ENCODE measurements at places on chromosomes 11 and 22.

GRCh38 chr11:61139387-61139786 lies 21.8 kb downstream of the VPS37C start:
- DNase-seq = no peak

GRCh38 chr11:14414470-14415461 lies 55.8 kb upstream of the RRAS2 start:
- peak; percentile 48 for DNase-seq

- peak; percentile 82 for DNase-seq
Measured at GRCh38 chr11:14891143-14892035, 642 bp downstream of the CYP2R1 start.

- DNase-seq = no peak
Measured at GRCh38 chr11:76850130-76850529, 10.6 kb upstream of the ACER3 start.

DNA sequence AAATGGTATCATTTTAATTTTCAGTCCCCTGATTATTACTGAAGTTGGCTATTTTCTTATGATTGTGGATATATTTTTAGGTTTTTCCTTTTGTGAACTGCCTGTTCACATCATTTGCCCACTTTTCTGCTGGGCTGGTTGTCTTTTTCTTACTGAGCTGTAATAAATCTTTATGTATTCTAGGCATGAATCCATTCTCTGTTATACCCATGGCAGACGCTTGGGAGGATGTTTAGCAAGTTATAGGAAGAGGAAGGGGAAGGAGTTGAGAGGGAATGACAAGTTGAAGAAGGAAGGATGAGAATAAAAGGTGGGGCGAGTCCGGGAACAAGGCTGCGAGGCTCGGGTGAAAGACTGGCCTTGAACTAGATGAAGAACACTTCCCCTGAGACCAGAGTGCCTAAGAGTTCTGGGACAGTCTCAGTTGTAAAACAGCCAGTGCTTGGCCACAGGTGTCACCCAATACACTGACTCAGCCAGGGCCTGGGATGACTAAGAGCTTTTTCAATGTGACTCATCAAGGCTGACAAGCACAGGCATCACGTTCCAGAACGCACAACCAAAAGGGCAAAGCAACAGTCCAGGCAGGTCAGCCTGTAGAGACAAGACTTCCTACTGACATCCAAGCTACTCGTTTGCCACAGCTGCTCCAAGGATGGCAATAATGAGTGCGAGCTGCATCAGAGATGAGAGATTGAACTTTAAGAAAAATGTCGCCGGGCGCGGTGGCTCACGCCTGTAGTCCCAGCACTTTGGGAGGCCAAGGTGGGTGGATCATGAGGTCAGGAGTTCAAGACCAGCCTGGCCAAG lies 35.2 kb downstream of the LRFN4 start:
- peak; percentile 90 for DNase-seq

- peak; percentile 65 for DNase-seq
Measured at GRCh38 chr22:50276143-50276542, 6.0 kb upstream of the MAPK11 start.

- no peak for DNase-seq
Measured at GRCh38 chr11:126404367-126404766, 48.9 kb downstream of the ST3GAL4 start.

GRCh38 chr11:64914123-64914522 lies 2.9 kb downstream of the ATG2A start:
- DNase-seq = no peak

- peak; percentile 22 for DNase-seq
Measured at GRCh38 chr22:29310065-29310862, 3.8 kb downstream of the GAS2L1 start.

DNA sequence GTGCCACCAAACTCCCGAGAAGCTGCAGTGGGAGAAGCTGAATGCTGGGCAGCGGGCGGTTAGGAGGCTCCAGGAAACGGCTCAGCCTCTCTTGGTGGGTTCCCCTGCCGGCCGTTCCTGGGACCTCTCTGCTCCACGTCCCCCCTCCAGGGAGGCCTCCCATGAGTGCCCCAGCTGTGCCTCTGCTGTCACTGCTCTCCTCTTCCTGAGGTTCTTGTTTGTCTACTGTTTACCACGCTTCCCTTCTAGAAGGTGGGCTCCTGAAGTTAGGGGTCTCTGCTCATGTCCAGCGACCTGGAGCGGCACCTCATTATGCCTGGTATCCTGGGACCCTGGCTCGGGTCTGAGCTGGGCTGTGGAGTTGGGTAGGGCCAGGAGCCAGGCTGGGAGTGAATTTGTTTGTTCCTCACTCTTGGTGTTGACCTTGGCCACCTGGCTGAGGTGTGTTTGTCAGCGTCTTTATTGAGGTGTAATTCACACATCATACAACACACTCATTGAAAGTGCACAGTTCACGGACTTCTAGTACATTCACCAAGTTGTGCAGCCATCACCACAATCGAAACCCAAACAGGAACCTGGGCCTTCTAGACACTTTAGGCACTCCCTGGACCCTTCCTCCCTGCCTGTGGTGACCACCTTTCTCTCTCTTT lies 37.8 kb upstream of the GRAMD4 start:
- no peak for DNase-seq

- no peak for DNase-seq
Measured at GRCh38 chr11:117908959-117909610, 20.1 kb downstream of the TMPRSS13 start.

DNA sequence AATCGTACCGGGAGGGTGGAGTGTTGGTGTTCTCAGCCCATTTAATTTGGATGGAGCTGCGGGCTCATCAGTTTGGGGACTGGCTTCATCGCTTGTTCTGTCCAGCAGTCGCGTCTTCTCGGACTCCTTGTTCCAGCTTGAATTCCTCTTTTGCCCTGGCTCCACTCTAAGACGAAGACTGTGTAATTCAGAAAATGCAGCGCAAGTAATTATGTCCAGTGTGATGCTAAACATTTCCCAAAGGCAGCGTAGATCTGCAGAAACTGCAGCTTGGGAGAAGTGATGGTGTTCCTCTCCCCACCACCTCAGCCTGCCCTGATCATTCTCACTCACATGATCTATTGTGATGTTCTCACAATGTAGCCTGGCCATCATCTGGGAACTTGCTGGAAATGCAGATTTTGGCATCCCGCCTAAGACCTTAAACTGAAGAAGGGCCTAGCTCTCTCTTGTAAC lies 666 bp downstream of the SLC25A18 start:
- DNase-seq = no peak

- no peak for DNase-seq
Measured at GRCh38 chr11:34570584-34570983, 50.3 kb upstream of the EHF start.

DNA sequence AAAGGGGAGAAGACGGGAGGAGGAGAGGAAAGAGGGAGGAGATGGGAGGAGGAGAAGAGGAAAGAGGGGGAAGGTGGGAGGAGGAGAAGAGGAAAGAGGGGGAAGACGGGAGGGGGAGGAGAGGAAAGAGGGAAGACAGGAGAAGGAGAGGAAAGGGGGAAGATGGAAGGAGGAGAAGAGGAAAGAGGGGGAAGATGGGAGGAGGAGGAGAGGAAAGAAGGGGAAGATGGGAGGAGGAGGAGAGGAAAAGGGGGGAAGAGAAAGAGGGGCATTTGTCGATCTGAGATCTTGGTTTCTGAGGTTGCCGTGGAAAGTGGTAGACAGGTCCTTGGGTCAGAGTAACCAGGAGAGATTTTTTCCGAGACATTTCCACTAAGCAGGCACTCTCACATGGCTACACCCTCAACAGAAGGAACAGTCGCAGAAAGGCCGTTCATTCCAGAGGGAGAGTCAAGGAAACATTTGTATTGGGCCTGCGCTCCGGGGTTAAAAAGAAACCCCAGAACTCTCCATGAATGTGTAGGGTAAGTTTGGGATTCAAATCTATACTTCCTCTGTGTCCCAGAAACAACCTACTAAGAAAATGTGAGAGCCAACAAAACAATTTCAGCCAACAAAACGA lies 39.8 kb upstream of the CARS1 start:
- DNase-seq = no peak

DNA sequence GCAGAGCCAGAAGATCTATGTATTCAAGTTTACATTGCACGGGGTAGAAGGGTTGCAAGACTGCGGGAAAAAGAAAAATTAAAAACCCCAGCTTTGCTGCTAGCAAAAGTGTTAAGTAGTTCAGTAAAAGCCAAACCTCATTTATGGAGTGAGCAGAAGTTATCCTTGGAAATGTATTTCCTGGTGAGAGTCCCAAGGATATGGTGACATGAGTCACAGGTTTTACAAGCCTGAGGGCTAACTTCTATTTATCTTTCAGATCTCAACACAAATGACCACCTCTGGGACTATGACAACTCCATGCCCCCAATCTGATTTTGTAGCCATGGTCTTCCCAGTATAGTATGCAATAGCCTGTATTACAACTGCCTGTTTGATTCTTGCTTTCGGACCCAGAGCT lies 26.1 kb downstream of the ABTB2 start:
- no peak for DNase-seq

DNA sequence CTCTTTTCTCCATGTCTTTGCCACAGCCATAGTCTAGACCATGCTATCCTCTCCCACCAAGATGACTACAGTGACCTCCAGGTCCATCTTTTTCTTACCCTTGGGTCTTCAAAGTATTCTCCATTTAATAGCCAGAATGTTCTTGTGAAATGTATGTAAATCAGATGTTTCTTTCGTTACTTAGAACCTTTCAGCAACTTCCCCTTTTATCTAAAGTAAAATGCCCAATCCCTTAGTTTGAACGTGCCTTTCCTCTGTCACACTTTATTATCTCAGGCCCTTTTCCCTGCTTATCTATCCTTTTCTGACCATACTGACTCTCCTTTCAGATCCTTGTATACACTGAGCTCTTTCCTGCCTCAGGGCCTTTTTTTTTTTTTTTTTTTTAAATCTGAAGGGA lies 17.9 kb downstream of the RBM4B start:
- DNase-seq = no peak

DNA sequence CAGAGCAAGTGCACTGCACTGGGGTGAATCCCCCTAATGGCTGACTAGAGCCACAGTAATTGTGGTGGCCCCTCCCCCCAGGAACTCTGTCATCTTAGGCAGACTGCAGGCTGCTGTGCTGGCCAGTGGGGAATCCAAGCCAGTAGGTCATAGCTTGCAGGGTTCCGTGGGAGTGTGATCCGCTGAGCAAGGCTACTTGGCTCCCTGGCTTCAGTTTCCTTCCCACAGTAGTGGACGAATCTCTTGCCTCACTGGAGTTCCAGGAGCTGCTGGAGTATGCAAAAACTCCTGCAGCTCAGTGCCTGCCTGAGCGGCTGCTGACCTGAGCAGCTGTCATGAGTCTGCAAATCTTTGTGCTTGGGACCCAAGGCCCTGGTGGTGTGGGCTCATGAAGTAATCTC lies 13.2 kb downstream of the OOSP3 start:
- DNase-seq = no peak

DNA sequence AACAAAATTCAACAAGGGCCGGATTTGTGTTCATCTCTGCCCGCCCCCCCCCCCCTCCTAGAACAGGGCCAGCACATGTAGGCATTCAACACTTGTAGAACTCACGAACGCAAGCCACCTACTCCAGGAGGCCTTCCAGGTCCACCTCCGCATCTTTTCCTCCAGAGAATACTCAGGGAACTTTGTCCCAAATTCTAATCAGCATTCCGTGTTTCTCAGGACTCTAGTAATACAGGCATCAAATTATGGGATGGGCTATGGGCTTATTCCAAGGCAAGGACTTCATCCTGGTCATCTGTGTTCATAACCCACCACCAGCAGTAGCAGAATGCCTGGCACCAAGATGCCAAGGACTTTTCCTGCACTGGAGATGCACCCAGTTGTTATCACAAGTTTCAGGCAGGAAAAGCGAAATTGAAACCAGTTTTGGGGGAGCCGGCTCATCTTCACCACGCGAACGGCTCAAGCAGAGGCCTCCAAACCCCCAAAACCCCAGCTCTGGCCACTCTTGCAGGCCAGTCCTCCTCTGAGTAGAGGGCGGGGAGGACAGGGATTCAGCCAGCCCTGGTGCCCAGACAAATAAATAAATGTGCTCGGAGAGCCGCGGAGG lies 462 bp downstream of the UBE2L6 start:
- DNase-seq = peak; percentile 32

DNA sequence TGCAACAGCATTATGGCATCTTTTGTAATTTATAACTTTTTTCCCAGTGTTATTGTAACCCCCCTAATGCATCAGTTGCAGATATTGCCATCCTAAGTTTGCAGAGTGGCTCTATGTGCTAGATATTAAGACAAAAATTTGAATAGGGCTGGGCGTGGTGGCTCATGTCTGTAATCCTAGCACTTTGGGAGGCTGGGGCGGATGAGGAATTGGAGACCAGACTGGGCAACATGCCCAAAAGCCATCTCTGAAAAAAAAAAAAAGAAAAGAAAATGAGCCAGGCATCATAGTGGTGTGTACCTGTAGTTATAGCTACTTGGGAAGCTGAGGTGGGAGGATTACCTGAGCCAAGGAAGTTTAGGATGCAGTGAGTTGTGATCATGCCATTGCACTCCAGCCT lies 50.1 kb upstream of the MUC15 start:
- no peak for DNase-seq

GRCh38 chr11:73565804-73566203 lies 32.1 kb downstream of the FAM168A start:
- no peak for DNase-seq

DNA sequence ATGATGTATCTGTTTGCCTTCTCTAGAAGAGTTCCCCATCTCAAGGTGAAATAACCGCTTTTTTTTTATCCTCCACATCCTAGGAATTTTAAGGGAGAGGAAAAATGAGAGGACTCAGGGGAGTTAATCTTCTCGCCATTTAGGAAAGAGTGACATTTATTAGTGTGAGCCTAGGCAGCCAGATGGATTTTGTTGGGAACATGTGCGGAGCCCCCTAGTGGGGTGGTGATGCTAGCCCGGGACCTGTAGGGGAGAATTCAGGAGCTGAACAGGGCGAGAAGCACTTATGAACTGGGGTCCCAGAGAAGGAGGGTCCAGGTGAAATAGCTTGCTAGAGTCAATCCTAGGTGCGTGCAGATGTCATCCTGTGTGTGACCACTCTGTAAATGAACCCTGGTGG lies 10.7 kb downstream of the IL17RA start:
- no peak for DNase-seq

DNA sequence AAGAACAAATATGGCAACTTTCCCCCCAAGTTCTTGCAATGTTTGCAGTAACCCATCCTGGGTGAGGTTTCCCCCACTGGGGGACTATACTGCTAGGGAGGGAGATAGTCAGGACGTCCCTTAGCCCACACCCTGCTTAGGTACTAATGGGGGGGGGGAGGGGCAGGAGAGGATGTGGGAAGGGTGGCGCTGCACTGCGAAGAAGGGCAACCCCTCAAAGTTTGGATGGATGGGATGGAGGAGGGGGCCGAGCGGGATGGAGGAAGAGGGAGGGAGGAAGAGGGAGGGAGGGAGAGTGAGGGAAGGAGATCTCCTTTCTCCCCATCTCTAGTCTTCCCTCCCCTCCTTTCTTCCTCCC lies 100.6 kb upstream of the HSD17B12 start:
- DNase-seq = no peak

GRCh38 chr11:119741369-119742262 lies 12.6 kb upstream of the NECTIN1 start:
- DNase-seq = peak; percentile 87
